MV-4-11 (cell line): ENCODE measurements at places on chromosomes 7 and 10.

DNA sequence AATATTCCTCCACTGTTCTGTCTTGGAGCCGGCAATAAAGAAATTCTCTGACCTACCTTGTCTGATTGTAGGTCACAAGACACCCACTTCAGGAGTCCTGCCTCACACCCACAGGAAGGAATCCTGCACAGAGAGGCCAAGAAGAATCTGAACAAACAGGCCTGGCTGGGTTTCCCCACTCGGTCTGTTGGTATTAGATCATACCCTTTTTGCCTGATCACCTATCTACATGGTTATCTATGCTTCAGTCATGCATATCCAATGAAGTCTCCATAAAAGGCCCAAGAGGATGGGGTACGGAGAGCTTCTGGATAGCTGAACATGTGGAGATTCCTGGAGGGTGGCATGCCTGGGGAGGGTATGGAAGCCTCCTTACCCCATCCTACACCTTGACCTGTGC, 12.3 kb downstream of the OGDH start:
- no peak for DNase-seq

DNA sequence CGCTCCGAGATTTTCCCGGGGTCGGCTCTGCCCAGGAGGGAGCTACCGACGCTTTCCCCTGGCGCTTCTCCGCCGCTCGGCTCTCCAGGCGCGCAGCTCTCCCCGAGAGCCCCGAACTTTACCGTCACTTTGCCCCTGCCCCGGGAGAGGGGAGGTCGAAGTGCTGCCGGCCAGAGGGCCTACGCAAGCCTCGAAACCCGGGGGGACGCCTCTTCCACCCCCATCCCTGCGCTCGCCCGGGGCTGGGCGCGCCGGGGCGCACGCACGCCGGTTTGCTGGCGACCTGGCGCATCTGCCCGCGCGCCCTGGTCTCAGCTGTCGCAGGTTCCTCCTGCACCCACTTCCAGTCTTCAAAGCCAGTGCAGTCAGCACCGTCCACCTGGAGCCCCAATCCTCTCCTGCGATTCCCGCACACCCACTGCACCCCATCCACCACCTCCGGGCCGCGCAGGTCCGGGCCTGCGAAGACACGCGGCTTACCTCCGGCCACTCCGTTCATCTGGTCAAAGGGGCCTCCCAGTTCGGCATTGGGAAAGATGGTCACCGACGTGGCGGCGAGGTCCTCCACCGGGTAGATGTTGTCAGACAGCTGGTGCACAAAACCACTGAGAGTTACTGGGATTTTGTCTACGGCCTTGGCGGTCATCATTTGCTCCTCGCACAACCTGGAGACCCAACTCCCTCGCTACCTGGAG, 638 bp downstream of the EGR2 start:
- no peak for DNase-seq

- no peak for DNase-seq
These were observed 2.0 kb downstream of the PAOX start for GRCh38 chr10:133381036-133381435.

DNA sequence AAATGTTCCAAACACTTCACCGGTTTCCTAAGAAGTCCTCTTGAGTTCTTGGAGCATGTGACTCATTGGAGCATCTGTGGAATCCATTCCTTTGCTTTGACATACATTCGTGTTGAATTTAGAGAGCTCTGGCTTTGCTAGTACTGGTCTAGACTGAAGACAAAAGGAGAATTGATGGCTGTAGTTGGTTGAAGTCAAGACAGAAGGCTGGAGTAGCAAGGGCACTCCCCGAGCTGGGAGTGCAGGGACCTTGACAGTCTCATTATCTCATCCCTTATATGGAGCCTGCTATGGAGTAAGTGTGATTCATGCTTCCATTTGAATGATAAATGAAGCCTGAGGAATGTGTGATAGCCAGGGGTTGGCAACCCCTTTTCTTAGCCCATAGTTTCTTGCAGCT, 1249.1 kb downstream of the TYW1 start:
- no peak for DNase-seq

GRCh38 chr7:94511718-94512117, 2.1 kb downstream of the CASD1 start:
- DNase-seq: no peak

- DNase-seq: no peak
These were observed 265.4 kb downstream of the SKIDA1 start for GRCh38 chr10:21260066-21260465.

DNA sequence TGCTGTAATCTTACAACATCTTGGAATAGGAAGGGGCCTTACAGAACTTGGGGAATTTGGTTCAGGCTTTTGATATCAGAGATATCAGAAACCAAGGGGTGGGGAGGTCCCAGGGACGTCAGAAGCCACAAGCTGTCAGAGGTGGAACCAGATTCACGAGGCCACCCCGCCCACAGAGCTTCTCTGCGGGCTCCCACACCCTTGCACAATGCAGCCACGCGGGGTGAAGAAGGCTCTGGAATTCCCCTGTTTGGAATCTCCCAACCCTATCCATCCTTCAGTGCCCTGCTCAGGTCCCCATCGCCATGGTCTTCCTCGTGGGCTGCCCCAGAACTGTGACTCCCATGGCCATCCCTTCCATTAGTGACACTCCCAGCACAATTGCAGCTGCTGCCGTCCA, 247.1 kb upstream of the SHH start:
- peak; percentile 9 for DNase-seq

GRCh38 chr10:52436664-52437063, 122.6 kb downstream of the DKK1 start:
- no peak for DNase-seq

DNA sequence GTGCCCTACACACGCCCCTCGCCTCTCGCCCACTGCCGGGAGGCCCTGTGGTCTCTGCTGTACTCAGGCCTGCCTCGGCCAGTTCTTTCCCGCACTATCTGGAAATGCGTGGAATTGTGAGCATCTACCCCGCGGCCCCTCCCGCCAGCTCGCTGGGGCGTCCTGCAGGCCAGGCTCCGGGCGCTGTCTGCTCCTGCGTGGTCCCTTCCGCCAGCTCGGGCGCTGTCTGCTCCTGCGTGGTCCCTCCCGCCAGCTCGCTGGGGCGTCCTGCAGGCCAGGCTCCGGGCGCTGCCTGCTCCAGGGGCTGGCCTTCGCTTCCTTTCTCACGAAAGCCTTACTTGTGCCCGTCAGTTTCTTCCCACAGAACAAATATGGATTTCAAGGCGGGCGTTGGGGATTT, 14.9 kb downstream of the GET4 start:
- no peak for DNase-seq

DNA sequence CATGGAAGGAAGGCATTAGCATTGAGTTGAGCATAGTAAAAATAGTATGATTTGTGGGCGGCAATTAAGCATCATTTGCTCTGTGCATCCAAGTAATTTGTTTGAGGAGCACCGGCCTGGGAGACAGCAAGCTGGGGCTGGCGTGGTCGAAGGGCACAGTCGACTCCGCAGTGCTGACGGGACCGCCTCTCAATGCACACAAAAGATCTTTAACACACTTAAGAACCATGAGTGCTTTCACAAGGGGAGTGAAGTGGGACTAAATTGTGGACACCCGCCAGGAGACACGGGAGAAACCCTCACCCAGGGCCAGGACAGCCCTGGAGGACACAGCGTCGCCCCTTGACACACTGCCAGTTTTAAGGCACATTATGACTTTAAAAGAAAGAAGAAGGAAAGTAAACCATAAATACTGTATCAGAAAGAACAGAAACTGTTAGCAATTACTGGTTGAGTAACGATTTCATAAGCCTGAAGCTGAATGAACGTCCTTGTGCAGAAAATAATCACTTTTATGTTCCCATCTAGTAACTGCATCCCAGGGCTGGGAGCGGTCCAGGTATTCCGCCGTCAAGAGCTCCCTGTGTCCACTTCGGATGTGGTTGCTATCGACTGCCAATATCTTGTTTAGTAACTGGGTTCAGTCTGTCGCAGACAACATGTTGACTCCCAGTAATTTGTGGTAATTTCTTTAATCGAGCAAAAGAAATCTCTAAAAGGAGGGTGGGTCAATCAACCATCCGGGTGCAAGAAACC, 102.1 kb downstream of the EBF3 start:
- no peak for DNase-seq

- no peak for DNase-seq
These were observed 242.5 kb downstream of the VTI1A start for GRCh38 chr10:112689327-112690072.

DNA sequence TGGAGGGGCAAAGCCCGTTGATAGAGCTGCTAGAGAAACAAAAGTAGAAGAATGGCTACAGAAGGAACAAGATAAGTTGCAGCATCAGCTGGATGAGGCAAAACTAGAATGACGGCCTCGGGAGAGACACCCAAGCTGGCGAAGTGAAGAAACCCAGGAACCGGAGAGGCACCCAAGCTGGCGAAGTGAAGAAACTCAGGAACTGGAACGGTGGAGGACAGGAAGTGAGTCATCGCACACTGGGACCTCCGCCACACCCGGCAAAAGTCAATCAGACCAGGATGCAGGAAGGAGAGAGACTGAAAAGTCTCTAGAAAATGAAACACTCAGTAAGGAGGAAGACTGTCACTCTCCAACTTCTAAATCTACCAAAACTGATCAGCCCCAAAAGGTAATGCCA, 133.0 kb upstream of the NEBL start:
- DNase-seq: peak; percentile 92

- DNase-seq: no peak
These were observed 8.8 kb upstream of the CLDN3 start for GRCh38 chr7:73778801-73779389.

GRCh38 chr7:20287317-20287716, 43.4 kb upstream of the ITGB8 start:
- DNase-seq: no peak

GRCh38 chr10:78953113-78953798, 115.5 kb upstream of the ZMIZ1 start:
- DNase-seq: peak; percentile 93

- no peak for DNase-seq
These were observed 232.1 kb upstream of the SEMA3C start for GRCh38 chr7:81150951-81151361.

- DNase-seq: no peak
These were observed 49.5 kb upstream of the EBF3 start for GRCh38 chr10:130013335-130014262.

DNA sequence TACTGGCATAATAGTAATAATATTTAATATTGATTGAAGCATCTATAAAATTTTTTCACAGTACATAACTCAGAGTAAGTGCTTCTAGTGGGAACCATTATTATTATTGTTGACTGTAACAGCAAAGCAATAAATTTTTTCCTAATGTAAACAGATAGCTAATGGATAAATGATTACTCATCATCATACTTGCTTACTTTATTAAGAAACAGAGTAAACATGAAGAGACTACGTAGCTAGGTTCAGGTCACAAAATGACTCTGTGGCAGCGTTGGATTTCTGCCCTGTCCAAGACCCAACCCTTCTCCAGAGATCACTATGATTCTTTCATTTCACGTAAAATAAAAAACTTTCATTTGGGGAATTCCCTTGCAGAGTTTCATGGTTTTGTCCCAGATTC, 8.3 kb upstream of the ABCB5 start:
- DNase-seq: no peak

DNA sequence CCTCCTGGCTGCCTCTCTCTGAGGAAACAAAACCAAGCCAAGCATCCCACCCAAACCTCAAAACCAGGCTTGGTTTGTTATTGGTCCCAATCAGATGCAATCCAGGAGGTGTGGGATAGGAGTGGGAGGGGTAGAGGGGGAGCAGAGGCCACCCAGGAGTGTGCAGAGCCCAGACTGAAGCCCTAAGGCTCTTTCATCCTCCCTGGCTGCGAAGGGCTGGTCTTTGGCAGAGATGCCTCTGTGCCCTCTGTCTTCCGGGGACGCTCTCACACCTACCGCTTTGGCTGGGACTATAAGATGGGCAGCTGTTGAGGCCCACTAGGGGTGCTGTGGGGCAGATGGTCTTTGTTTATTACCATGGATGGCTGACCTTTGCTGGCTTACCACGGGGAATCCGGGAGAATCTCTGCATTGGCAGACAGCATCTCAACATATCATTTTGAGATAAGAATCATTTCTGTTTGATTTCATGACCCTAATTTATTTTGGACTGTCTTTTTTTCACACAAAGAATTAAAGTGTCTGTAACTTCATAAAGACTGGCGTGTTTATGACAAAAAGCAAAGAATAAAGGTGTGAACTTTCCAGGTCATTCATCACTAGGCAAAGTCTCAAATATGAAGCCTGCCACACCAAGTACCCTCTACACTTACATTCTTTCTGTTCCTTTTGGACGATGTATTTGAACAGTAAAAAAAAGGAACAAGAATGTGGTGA, 6.5 kb upstream of the DENND2A start:
- DNase-seq: no peak

DNA sequence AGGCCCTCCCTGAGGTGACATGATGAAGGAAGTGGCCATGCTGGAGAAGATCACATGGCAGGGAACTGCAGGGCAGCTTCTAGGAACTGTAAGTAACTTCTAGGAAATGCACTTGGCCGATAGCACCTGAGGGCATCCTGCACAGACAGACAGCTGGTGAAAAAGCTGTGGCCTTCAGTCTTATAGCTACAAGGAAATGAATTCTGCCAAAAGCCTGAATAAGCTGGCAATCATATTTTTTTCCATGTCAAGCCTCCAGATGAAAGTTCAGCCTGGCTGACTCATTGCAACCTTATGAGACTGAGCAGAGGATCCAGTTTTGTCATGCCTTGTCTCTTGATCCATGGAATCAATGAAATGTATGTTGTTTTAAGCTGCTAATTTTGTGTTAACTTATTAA, 91.1 kb upstream of the CACNA2D1 start:
- DNase-seq: no peak

GRCh38 chr7:33905389-33906032, at the start of gene BMPER:
BMPER (plus strand) TSS chr7:33905539; CDS start chr7:33905614, 75 bp downstream.
- DNase-seq: no peak

GRCh38 chr7:41121228-41121627, 581.7 kb downstream of the INHBA start:
- no peak for DNase-seq

DNA sequence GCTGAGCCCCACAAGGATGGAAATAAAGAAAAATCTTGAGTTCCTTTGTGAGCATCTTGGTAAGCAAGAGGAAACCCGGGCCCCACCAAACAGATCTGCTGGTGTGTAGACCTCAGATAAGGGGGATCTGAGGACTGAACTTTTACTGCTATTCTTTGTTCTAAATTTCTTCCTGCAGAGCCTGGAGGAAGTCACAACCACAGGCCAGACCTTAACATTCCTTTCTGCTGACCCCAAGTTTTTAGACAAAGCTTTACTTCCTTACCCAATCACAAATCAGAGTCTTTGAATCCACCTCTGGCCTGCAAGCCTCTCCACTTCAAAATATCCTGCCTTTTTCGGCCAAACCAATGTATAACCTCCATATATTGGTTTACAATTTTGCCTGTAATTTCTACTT, 352.6 kb upstream of the AUTS2 start:
- peak; percentile 23 for DNase-seq
